AG09309 (cell line): ENCODE measurements at places on chromosomes 12 and 14.

DNA sequence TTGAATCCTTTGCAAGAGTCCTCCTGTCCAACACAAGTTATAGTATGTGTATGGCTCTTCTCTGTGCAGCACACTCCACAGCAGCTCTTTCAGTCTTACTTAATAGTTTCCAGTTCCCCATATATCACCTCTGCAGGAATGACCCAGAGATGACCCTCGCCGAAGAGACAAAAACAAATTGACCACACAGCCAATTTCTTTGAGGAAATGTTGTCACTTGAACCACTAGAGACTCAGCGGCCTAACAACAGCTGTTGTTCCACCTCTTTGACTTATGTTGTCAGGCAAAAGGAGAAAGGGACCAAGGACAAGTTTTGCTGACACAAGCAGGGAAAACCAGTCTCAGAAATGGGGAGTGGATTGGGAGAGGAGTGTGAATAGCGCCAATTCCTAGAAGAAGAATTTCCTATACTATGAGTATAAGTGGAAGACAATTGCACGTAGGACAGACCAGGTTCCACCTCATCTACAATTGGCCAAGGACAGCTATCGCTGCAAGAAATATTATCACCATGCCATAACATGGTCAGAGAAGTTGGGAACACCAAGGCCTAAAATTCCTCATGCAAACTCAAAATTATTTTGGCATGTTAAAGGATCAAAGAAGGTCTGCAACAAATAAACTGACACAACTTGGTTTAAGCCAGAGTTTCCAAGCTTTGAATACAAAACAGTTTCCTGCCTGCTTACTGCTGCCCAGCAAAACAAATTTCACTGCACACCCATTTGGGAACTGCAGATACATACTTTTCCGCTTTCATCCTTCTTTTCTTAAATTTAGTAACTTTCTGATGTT lies 41.7 kb upstream of the ITPR2 start:
- no peak for DNase-seq

GRCh38 chr12:95257541-95257940 lies 39.9 kb downstream of the VEZT start:
- no peak for DNase-seq

- peak; percentile 33 for DNase-seq
Observed at GRCh38 chr12:89783359-89784060, 74.9 kb upstream of the ATP2B1 start.

- DNase-seq, result no peak
Observed at GRCh38 chr14:82070040-82070439, 536.4 kb upstream of the SEL1L start.

GRCh38 chr12:50505675-50506530 lies 1.1 kb downstream of the DIP2B start:
- DNase-seq, result no peak

- no peak for DNase-seq
Observed at GRCh38 chr12:47222520-47223030, 142.8 kb upstream of the AMIGO2 start.

DNA sequence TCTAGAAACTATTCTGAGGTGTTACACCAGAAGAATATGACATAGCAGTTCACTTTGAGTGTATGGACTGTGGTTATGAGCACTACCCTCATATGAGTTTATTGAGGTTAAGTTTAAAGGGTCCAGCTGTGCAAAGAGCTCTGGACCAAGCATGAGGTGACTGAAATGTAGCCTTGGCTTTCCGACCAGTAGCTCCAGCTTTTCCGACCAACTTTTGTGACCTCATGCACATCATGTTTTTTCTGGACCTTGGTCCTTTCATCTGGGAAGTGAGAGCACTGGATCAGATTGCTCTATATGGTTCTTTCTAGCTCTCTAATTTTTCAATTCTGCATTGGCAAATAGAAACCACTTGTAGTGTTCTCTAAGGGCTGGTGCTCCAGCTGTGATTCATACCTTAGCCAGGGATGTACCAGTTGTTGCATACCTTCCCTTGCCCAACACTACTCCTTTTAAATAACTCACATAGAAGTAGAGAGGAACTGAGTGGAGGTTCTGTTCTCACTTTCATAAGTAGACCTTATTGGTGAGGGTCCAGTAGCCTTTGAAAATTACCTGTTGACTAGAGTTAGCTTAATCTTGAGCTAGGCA lies 16.6 kb downstream of the IGF1 start:
- DNase-seq, result no peak

- DNase-seq, result no peak
Observed at GRCh38 chr12:123388177-123388950, 4.4 kb downstream of the KMT5A start.

- DNase-seq, result no peak
Observed at GRCh38 chr14:29937116-29937515, 9.5 kb upstream of the PRKD1 start.

DNA sequence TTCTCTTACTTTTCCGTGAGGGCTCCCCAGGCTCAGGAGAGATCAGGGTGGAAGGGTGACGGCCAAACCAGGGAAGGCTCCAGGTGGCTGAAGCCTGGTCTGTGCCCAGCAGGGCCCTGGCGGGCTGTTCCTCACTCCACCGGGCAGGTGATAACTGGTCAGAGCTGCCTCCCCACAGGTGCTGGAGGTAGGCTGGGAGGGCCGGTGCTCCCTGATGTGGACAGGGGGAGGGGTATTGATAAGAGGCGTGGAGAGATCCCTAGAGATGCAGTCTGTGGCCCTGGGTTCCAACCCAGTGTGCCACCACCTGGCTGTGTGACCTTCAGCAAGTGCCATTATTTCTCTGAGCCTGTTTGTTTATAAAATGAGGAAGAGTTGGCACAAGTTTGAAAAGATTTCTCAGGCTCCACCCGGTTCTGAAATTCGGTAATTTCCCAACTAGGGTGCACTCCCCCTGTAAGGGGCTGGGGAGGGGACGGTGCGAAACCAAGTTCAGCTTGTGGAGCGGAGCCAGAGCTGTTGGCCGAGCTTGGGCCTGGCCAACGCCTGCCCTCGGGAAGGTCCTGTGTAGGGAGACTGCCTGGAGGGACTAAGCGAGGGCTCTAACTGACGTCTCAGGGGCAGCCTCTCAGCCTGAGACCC lies 1.0 kb upstream of the NR4A1 start:
- DNase-seq, result no peak

GRCh38 chr14:36021030-36021422 lies 155.5 kb downstream of the PTCSC3 start:
- no peak for DNase-seq

DNA sequence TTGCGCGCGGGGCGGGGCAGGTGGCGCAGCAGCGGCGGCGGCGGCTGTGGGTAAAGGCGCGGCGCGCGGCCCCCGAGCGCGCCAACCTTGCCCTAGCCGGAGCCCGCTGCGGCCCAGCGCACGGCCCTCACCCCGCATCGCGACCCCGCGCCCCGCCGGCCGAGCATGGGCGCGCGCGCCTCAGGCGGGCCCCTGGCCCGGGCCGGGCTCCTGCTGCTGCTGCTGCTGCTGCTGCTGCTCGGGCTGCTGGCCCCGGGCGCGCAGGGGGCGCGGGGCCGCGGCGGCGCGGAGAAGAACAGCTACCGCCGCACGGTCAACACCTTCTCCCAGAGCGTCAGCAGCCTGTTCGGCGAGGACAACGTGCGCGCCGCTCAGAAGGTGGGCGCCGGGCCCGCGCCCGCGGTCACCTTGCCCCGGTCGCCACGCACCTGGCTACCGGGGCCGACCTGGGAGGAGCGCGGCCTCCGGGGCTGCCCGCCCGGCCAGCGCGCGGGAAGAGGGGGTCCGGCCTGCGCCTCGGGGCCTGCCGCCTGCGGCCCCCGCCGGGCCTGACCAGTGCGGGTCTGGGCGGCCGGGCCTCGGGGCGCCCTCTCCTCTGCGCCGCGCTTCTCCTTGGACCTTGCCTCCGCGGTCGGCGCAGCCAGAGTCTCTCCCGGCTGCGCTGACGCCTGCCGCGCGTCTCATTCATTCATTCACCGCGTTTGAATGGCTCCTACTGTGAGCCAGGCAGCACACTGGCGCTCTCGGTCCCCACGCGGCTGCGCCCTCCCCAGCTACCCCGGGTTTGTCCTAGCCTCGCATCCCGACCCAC lies at the start of gene BRI3BP:
Gene BRI3BP, plus strand, starts transcription at position 20 of the 811 bp plus-strand sequence. Its CDS starts 146 bp downstream, at position 166.
- no peak for DNase-seq

DNA sequence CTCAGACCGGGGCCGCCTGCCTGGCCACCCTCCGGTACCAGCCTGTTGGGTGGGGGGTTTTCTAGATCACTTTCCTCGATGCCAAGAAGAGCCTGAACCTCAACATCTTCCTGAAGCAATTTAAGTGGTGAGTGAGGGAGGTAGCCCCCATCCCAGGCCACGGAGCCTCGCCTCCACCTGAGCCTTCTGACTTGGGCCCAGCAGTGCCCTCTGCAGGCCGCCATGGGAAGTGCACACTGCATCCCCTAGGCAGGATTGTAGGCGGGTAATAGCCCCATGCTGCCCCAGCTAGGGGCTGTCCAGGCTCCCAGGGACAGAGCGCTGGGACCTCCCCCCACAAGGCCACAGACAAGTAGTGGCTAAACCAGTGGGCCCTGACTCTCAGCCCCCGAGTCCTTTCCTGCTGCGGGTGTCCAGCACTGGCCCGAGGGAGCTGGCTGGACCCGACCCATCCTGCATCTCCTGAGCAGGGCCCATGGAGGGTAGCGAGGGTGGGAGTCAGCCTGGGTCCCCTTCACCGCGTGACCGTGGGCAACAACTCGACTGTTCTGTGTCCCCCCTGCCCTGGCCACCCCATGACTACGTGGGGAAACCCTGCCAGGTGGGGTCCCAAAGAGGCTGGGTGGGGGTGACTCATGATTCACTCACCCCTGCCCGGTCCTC lies 15.3 kb upstream of the ADSS1 start:
- DNase-seq, result no peak

GRCh38 chr12:111024205-111024801 lies 103.9 kb upstream of the MYL2 start:
- DNase-seq, result no peak

GRCh38 chr12:63753743-63754142 lies 26.0 kb upstream of the RXYLT1 start:
- no peak for DNase-seq

DNA sequence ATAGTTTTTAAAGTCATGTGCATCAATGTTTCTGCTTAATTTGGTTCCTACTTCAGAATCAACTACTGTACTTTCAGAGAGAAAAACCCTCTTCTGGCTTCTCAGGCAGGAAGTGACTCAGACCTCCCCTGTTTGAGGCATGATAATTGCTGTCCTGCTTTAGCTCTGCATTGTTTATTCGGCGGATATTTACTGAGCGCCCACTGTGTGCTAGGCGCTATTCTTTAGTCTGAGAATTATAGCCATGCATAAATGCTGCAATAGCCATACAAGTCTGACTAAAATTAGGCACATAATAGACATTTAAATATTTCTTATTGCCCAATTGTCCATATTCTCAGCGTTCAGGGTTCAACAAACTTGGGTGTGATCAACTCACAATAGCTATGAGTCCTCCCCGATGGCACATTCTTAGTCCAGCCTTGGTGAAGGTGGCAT lies 6.1 kb upstream of the AMIGO2 start:
- DNase-seq, result no peak
